ENCODE measurements at places on chromosomes 4 and X. TPM values are rescaled to one million over a fixed set of nuclear protein-coding genes. Genes with fewer than 3 reads are reported as not detected.

Gene CASP6
- 30.9 TPM for total RNA-seq

Gene TSPAN5
- 19.0 TPM for total RNA-seq

Gene LRCH2
- not detected for total RNA-seq

Gene UGT2B15
- not detected for total RNA-seq

Gene GBA3
- total RNA-seq: under 0.01 TPM

Gene TRMT44
- total RNA-seq: 14.7 TPM

Gene HSFX1
- total RNA-seq: 0.85 TPM

Gene FGF2
- 6.0 TPM for total RNA-seq

Gene ZCCHC12
- not detected for total RNA-seq

Gene MAP9
- 9.4 TPM for total RNA-seq

Gene BMP3
- total RNA-seq: under 0.01 TPM

Data from tracheal epithelial cell (primary cell).